ENCODE measurements at places on chromosomes 4 and X. TPM values are rescaled to one million over a fixed set of nuclear protein-coding genes. Genes with fewer than 3 reads are reported as not detected.

The OPN1LW gene
- total RNA-seq, result not detected

The BEND4 gene
- total RNA-seq, result not detected

The CXXC4 gene
- not detected for total RNA-seq

The FAM47A gene
- total RNA-seq, result not detected

The ARMCX1 gene
- total RNA-seq, result 0.34 TPM

The SYN1 gene
- total RNA-seq, result 0.22 TPM

The GPR143 gene
- total RNA-seq, result 0.30 TPM

The UGT2B7 gene
- total RNA-seq, result 0.14 TPM

The SLBP gene
- total RNA-seq, result 89.5 TPM

The HAND2 gene
- total RNA-seq, result 0.65 TPM
